Peyer's patch (tissue), 4 donors: ENCODE measurements at places on chromosomes 16 and 17. TPM values are rescaled to one million over a fixed set of nuclear protein-coding genes. Genes with fewer than 3 reads are reported as not detected.

The SLC5A11 gene
- 1.7 TPM for total RNA-seq

The IGF2BP1 gene
- not detected for total RNA-seq

The TTLL6 gene
- 1.5 TPM for total RNA-seq

The PGP gene
- 24.3 TPM for total RNA-seq

DNA sequence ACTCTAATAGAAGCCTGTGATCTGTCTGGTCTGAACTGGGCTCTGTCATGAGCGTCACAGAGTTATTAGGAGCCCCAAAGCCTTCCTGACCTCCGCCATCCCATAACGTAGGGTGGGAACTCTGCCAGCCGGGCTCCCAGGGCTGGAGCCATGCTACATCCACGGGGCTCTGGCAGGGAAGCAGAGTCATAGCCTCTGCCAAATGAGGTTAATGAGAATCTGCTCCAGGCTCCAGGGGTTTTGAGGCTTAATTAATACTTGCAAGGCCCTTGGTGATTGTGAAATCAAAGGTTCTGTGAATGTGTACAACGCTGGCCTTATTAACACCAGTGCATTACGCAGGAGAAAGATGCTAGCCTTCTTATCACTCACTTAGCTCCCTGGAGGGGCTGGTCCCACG, 42.4 kb upstream of the ZFP90 start:
- no peak overlapping the region for H3K4me3 ChIP-seq
- H3K27ac ChIP-seq, result no peak overlapping the region
- peaks cover 7% of the 10 kb centered on the region for H3K4me1 ChIP-seq
- no peaks in the 10 kb centered on the region for H3K27me3 ChIP-seq
- no peaks in the 10 kb centered on the region for H3K36me3 ChIP-seq

GRCh38 chr17:43620147-43620546, 41.6 kb downstream of the MEOX1 start:
- H3K4me1 ChIP-seq, result no peaks in the 10 kb centered on the region
- H3K4me3 ChIP-seq, result no peak overlapping the region
- no peaks in the 10 kb centered on the region for H3K27me3 ChIP-seq
- no peak for DNase-seq
- H3K27ac ChIP-seq, result no peak overlapping the region

DNA sequence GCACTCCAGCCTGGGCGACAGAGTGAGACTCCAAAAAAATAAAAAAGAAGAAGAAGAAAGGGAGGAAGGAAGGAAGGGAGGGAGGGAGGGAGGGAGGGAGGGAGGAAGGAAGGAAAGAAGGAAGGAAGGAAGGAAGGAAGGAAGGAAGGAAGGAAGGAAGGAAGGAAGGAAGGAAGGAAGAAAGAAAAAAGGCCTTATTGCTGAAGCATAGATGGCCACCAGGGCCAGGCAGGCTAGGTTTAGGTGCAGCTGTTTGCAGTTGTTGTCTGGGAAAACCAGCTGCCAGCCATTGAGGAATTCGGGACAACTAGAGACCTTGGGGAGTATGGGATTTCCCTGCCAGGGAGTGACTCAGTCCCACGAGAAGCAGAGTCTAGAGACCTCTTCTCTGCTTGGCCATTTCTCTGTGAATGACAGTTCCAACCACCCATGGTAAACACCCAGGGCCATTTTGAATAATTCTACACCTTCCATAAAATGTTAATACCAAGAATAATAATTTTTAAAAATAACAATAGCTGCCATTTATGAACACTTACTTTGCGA, 31.0 kb downstream of the SCNN1B start:
- H3K27me3 ChIP-seq, result no peaks in the 10 kb centered on the region
- no peaks in the 10 kb centered on the region for H3K4me1 ChIP-seq
- no peak for DNase-seq

GRCh38 chr16:50642349-50642748, 38.8 kb downstream of the SNX20 start:
- H3K36me3 ChIP-seq, result no peaks in the 10 kb centered on the region
- no peak for DNase-seq
- no peak overlapping the region for H3K4me3 ChIP-seq
- H3K27ac ChIP-seq, result no peak overlapping the region

GRCh38 chr17:1997289-1997926, 27.7 kb downstream of the RTN4RL1 start:
- H3K4me3 ChIP-seq, result no peak overlapping the region
- H3K27ac ChIP-seq, result no peak overlapping the region
- no peak for DNase-seq
- no peaks in the 10 kb centered on the region for H3K27me3 ChIP-seq

DNA sequence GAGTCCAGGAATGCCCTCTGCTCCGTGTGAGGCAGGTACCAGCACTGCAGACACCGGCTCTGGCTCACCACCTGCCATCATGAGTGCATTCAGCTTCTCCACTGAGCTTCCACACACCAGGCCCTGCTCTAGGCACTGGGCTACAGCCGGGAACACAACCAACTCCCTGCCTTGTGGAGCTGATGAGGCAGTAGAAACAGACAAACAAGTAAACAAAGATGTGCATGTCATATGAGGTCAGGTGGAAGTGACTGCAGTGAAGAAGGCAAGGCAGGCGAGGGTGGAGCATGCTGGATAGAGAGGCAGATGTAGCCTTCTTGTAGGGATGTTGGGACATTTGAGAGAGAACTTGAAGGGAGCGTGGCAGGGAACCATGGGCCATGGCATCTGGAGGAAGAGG, 5.0 kb downstream of the NLRC5 start:
- no peak for DNase-seq
- H3K27ac ChIP-seq, result no peak overlapping the region
- no peaks in the 10 kb centered on the region for H3K27me3 ChIP-seq
- no peaks in the 10 kb centered on the region for H3K36me3 ChIP-seq
- no peak overlapping the region for H3K4me3 ChIP-seq

- no peaks in the 10 kb centered on the region for H3K27me3 ChIP-seq
- H3K27ac ChIP-seq, result peak overlapping the region; percentile 44
- no peak for DNase-seq
- H3K4me3 ChIP-seq, result no peak overlapping the region
- H3K36me3 ChIP-seq, result no peaks in the 10 kb centered on the region
- peaks cover 9% of the 10 kb centered on the region for H3K4me1 ChIP-seq
Observed at GRCh38 chr17:1999557-2000251, 25.4 kb downstream of the RTN4RL1 start.

DNA sequence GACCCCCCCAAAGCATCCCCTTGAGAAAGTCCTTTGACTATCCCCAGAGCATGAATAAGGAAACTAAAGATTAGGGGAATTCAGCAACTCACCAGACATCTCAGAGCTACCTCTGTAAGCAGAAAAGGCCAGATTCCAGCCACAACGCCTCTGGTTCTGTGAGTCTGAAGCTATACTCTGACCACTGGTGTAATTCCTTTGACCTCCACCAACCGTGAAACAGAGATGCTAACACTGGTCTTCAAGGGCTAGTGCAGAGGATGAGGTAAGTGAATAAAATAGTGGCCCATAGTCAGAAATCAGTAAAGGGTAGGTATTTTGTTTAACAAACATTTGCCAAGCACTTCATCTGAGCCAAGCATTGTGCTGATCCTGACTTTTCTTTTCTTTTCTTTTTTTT, 353.4 kb downstream of the NPIPA8 start:
- no peak overlapping the region for H3K27ac ChIP-seq
- H3K36me3 ChIP-seq, result no peaks in the 10 kb centered on the region
- no peak for DNase-seq
- H3K27me3 ChIP-seq, result no peaks in the 10 kb centered on the region
- no peaks in the 10 kb centered on the region for H3K4me1 ChIP-seq

GRCh38 chr16:80862160-80862705, 57.8 kb upstream of the CDYL2 start:
- no peaks in the 10 kb centered on the region for H3K4me1 ChIP-seq
- H3K36me3 ChIP-seq, result no peaks in the 10 kb centered on the region
- no peak overlapping the region for H3K27ac ChIP-seq
- no peak for DNase-seq
- no peaks in the 10 kb centered on the region for H3K27me3 ChIP-seq
- H3K4me3 ChIP-seq, result no peak overlapping the region

- no peaks in the 10 kb centered on the region for H3K36me3 ChIP-seq
- H3K4me1 ChIP-seq, result no peaks in the 10 kb centered on the region
- H3K27ac ChIP-seq, result no peak overlapping the region
- H3K4me3 ChIP-seq, result no peak overlapping the region
Observed at GRCh38 chr16:59179446-59180082, 445.4 kb upstream of the GOT2 start.

DNA sequence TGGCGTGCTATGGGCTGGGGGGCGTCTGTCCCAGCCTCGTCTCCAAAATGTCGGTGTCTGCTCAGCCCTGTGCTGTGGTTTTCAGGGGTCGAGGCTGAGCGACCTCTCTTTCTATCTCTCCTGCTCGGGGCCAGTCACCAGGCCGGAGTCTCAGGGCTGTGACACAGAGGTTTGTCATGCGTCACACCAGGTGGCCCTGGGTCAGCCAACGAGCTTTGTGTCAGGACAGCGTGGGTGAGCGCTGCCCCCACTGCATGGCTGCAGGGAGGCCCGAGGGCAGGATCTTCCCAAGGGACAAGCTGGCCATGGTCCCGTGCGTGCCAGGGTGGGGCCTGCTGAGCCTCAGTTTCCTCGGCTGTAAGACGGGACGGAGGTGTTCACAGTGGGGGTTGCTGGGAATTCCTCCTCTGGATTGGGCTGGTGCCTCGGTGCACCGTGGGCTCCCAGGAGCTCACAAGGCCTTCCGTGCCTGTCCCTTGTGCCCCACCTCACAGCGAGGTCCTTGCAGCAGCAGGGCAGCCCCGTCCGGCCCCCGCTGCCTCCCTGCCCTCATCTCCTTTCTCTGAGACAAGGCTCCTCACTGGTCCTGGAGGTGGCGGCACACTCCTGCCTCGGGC, 50.5 kb downstream of the CBFA2T3 start:
- H3K27me3 ChIP-seq, result no peaks in the 10 kb centered on the region
- no peak for DNase-seq
- H3K27ac ChIP-seq, result no peak overlapping the region
- no peak overlapping the region for H3K4me3 ChIP-seq
- H3K4me1 ChIP-seq, result peaks cover 29% of the 10 kb centered on the region

DNA sequence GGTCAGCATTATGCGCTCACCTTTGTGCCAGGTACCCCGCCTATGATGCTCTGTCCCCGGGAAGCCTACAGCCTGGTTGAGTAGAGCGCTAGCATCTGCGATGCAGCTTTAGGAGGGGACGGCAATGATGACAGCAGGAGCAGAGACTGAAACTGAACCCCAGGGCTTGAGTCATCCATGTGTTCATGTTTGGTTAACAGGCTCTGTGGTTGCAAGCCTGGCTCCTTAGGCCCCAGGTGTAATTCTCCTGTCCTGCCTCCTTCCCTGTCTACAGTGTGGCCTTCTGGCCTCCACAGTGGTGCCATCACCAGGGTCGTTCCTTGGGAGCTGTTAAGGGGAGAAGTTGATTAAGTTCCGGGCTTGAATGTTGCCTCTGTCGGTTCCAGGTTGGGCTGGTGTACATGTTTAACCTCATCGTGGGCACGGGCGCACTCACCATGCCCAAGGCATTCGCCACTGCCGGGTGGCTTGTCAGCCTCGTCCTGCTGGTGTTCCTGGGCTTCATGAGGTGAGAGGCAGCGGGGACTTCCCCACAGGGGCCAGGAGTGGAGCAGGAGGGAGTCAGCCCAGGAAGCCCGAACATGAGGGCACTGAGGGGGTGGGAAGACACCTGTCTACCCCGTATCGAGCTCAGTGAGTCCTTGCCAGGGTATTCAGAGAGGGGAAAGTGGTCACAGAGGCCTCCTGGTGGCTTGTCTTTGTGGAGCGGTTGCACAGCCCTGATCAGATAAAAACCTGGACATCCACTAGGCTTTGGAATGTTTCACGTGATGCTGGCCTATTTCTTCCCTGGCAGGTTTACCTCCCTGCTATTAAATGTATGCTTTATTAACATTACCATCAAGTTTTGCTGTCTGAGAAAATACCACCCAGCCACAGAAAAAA, 9.2 kb upstream of the NAT9 start:
- H3K27me3 ChIP-seq, result no peaks in the 10 kb centered on the region
- no peak overlapping the region for H3K4me3 ChIP-seq
- H3K4me1 ChIP-seq, result peaks cover 3% of the 10 kb centered on the region
- peaks cover 5% of the 10 kb centered on the region for H3K36me3 ChIP-seq
- H3K27ac ChIP-seq, result no peak overlapping the region

GRCh38 chr17:77264617-77265230, 124.0 kb downstream of the SEC14L1 start:
- H3K27me3 ChIP-seq, result no peaks in the 10 kb centered on the region
- H3K27ac ChIP-seq, result no peak overlapping the region
- no peak overlapping the region for H3K4me3 ChIP-seq
- DNase-seq, result no peak

DNA sequence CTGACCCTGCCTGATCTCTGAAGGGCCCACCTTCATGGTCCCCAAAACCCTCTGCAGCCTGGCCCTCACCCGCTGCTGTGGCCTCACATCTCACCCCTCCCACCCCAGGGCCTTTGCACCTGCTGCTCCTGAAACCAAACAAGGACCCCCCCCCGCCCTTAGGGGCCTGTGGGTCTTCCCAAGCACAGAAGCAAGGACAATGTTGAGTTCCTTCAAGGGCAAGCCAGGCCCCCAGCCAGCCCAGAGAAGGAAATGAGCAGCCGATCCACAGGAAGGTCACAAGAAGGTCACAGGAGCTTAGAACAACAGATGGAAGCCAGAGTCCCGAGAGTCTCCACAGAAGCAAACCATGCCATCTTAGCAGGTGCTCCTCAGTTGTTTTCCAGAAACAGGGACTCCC, 493 bp upstream of the PDE6G start:
- H3K36me3 ChIP-seq, result no peaks in the 10 kb centered on the region
- no peak for DNase-seq
- no peak overlapping the region for H3K4me3 ChIP-seq
- H3K4me1 ChIP-seq, result no peaks in the 10 kb centered on the region

GRCh38 chr16:58012481-58012880, 11.3 kb downstream of the USB1 start:
- H3K27ac ChIP-seq, result no peak overlapping the region
- DNase-seq, result peak; percentile 21
- no peaks in the 10 kb centered on the region for H3K36me3 ChIP-seq
- H3K4me1 ChIP-seq, result no peaks in the 10 kb centered on the region

DNA sequence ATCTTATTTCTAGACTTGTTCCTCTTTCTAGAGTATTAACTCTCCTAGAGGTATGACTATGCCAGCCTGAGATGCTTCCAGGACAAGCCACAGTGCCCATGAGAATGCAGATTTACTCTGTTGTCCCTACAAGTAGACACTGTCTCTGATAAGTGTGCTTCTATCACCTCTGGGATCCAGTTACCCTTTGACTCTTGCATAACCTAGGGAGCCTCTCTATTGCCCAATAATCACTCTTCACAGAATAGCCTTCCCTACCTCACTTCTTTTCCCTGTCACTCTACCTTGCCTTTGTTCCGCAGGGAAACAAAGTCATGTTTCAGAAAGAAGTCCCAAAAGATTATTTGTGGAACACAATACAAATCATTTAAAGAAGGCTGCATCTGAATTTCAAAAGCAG, 1.6 kb upstream of the KRT34 start:
- DNase-seq, result no peak
- no peak overlapping the region for H3K27ac ChIP-seq
- no peak overlapping the region for H3K4me3 ChIP-seq
- no peaks in the 10 kb centered on the region for H3K36me3 ChIP-seq
- no peaks in the 10 kb centered on the region for H3K4me1 ChIP-seq
- H3K27me3 ChIP-seq, result no peaks in the 10 kb centered on the region

DNA sequence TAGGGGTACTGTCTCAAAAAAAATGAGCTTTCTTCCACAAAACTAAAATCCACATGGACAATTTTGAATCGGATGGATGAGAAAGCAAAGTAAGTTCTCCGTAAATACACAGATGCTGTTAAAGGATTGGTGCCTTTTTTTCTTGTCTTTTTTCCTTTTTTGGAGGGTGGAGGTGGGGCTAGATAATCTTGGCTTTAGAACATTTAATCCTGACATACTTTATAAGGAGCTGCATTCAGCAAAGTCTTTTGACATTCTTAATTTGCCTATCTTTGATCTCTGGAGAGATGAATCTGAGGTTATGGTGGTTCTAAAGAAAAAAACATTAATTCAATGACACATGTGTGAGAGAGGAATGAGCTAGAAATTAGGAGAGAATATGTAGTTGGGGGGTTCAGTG, 312.3 kb upstream of the KCNJ16 start:
- DNase-seq, result no peak
- no peaks in the 10 kb centered on the region for H3K36me3 ChIP-seq
- H3K27me3 ChIP-seq, result no peaks in the 10 kb centered on the region
- no peak overlapping the region for H3K27ac ChIP-seq
